Muscle of arm (tissue), 14 donors: ENCODE measurements at places on chromosomes 4 and X. TPM values are rescaled to one million over a fixed set of nuclear protein-coding genes. Genes with fewer than 3 reads are reported as not detected.
A peak's percentile ranks its signal among the peaks of the same experiment; 100 is the strongest.

RENBP gene
- polyA plus RNA-seq, result 2.0 TPM

TKTL2 gene
- not detected for polyA plus RNA-seq

UGT2B7 gene
- 0.21 TPM for polyA plus RNA-seq

GABRG1 gene
- polyA plus RNA-seq, result not detected

IL21 gene
- polyA plus RNA-seq, result not detected

- no peak for DNase-seq
These were observed 212.9 kb upstream of the SLC7A11 start for GRCh38 chr4:138455097-138455496.

GRCh38 chr4:40333921-40334352 lies 1.2 kb upstream of the CHRNA9 start:
- DNase-seq, result no peak

GRCh38 chr4:94590493-94590892 lies 138.8 kb downstream of the PDLIM5 start:
- DNase-seq, result no peak

GRCh38 chr4:6953751-6954380 lies 44.2 kb downstream of the TBC1D14 start:
- DNase-seq, result no peak

DNA sequence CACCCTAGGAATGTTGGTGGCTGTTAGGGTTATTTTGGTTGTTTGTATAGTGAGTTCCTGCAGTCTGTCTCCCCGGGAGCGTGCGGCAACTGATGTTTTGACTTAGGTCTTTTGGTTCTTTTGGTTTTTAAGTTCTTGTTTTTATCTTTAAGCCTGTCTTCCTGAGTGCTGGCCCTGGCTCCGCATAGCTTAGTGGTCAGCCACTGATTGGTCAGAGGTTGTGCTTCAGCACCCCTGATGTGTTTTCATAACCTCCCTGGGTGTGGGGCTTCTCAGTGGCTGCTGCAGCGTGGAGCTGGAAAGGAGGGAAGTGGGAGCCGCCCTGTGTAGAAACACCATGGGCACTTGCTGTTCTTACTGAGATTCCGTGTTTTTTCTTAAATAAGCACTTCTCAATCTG lies 5.1 kb downstream of the PIGG start:
- DNase-seq, result no peak

GRCh38 chr4:118287711-118288451 lies 64.9 kb downstream of the PRSS12 start:
- peak; percentile 31 for DNase-seq

GRCh38 chrX:127404161-127404560 lies 584.6 kb downstream of the PRR32 start:
- DNase-seq, result peak; percentile 18

DNA sequence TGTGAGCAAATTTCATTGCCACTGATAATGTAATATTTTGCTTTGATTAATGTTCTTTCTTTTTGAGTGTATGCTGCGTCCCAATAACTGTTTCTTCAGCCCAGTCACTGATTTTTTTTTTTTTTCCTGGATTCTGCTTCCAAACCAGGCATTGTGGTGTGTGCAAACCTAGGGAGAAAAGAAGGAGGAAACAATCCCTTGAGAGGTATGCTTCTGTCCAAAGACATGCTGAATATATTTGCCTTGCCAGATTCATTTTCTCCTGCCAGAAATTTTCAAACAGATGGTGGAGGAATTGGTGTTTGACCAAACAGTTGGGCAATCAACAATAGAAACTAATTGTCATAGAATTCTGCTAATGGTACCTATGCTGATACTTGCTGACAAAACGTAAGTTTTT lies 753.6 kb downstream of the RPA4 start:
- no peak for DNase-seq

- DNase-seq, result no peak
These were observed 542.4 kb upstream of the DIPK2B start for GRCh38 chrX:45743081-45743533.

DNA sequence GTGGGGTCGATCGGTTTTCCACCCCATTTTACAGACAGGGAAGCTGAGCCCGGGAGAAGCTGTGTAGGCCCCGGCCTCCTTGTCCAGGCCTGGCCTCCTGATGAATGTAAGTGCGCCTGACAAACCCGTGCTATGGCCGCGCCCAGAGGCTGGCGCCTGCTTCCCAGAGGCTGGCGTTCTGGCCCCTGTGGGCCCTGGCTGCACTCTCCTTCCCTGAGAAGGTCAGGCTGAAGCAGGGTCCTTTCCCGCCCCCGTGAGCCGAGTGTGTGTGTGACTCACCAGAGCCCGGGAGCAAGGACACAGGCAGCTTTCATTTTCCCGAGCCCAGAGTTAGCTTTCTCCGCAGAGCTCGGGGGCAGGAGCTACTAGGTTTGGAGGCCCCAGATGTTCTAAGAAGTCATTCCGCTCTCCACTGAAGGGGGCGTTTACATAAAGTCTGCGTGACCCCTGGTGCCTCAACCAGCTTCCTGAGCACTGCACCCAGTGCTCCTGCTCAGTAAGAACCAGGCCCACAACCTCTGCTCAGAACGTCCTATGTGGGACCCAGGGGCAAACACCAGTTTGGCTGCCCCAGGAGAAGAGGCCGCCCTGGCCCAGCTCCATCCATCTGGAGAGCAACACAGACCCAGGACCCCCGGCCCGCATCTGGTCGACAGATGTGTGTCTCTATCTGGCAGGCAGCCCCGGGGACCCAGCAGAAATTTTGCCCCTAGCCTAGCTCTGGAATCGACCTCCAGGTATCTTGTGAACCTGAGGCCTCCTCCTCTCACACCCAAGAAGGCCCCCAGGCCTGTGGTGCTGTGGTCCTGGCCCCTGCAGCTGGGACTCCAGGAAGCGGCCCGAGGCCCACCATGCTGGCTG lies 13.6 kb downstream of the UVSSA start:
- no peak for DNase-seq

- no peak for DNase-seq
These were observed 1.9 kb upstream of the CHST7 start for GRCh38 chrX:46571423-46572339.

DNA sequence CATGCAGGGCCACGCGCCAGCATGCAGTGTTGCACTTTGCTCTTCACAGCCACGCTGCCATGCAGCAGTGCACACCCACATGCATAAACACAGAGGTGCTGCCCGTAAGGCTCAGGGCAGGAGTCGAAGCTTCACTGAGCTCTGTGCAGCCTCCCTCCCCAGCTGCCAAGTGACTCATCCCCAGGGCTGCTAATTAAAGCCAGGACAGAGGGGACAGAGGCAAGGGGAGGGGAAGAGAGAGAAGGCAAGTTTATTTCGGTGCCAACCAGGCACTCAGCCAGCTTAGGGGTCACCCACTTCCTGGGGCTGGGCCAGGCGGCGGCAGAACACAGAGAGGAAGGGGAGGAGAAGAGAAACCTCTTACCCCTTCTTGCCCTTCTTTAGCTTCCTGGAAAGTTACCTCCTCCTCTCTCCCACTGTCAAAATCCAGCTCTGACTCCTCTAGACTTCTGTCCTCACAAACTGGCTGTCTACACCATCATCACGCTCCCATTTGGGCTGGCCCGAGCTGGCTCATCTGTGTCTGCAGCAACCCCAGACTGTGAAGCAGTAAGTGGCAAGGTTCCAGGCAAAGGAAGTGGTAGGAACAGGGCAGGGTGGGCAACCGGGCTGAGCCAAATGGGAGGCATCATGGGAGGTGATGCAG lies 6.2 kb upstream of the IQSEC2 start:
- DNase-seq, result no peak

DNA sequence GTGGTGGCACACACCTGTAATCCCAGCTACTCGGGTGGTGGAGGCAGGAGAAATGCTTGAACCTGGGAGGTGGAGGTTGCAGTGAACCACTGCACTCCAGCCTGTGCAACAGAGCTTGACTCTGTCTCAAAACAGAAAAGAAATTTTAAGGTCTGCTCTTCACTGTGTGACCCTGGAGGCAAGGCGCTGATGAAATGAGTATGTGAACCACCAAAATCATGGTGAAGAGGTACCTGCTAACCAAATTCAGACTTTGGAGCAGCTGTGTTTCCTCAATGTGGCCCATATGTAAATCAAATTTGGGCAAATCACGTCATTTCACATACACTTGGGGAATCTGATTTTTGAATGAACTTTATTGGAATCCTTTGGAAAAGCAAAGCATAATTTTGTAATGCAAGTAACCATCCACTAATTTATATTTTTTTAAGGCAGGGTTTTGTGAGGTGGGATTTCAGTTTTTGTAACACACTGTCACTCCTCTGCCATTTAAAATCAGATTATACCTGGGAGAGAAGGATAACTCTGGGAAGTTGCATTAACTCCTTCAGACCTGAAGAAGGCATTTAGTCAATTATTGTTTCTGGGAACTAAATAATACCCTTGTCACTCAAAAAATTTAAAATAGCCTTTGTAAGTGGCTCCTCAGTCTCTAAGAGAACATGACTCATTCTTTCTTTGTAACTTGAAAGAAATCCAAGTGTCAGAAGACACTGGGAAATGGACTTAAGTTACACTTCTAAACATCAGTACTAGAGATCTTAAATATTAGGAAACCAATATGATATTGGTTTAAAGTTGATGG lies 24.0 kb downstream of the DOCK11 start:
- DNase-seq, result no peak
